Chondrocyte (in vitro differentiated cells): ENCODE measurements at places on chromosomes 4 and X. TPM values are rescaled to one million over a fixed set of nuclear protein-coding genes. Genes with fewer than 3 reads are reported as not detected.

GRCh38 chrX:48689208-48689920 lies 5.8 kb downstream of the WAS start:
- H3K27ac ChIP-seq, result no peak overlapping the region
- DNase-seq, result no peak
- no peaks in the 10 kb centered on the region for H3K4me1 ChIP-seq
- no peak overlapping the region for H3K4me3 ChIP-seq
- H3K36me3 ChIP-seq, result no peaks in the 10 kb centered on the region

DNA sequence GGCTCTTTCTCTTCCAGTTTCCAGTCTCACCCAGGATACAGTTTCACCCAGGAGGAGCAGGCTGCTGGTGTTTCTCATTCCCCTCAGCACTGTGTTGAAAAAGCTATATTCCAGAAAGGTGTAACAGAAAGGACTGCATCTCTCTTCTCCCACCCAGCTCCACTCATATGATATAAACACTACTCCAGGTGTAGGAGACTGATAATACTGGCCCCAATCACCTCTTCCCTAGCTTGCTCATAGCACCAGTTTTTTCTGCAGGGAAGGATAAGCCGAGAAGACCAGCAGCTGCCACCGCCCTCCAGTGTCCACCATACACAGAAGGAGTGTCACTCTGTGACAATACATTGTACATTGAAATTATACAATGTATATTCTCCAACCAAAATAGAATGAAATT lies 105.5 kb upstream of the STK26 start:
- no peak overlapping the region for H3K4me3 ChIP-seq
- H3K4me1 ChIP-seq, result no peaks in the 10 kb centered on the region
- H3K27me3 ChIP-seq, result peaks cover 7% of the 10 kb centered on the region
- DNase-seq, result no peak

The TLR10 gene
- not detected in 3 replicates for total RNA-seq

The ETDA gene
- total RNA-seq, result not detected in 3 replicates

The SPATA18 gene
- 17.9 to 18.7 TPM (median 18.6 TPM) in 3 replicates for total RNA-seq

The EDA gene
- total RNA-seq, result 0.65 to 1.1 TPM (median 0.85 TPM) in 3 replicates

DNA sequence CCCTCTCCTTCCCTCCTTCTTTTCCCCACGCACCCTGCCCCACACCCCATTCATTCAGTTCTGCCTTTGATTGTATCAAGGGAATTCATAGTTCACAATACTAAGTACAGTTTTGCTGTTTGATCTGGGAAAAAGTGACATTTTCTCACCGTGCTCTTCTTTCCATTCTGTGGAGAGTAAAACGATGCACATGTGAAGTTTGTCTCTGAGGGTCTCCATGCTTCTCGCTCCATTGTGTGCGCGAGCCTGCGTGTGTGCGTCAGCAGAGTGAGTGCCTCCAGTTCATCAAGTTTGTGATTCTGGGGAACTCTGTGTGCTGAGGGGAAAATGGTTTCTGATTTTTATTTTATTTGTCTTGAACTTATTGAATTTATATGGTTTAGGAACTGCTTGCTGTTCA lies 1.9 kb downstream of the STK26 start:
- peaks cover 23% of the 10 kb centered on the region for H3K4me1 ChIP-seq
- H3K4me3 ChIP-seq, result peak overlapping the region; percentile 59
- H3K36me3 ChIP-seq, result no peaks in the 10 kb centered on the region
- H3K27ac ChIP-seq, result no peak overlapping the region
- H3K27me3 ChIP-seq, result no peaks in the 10 kb centered on the region

DNA sequence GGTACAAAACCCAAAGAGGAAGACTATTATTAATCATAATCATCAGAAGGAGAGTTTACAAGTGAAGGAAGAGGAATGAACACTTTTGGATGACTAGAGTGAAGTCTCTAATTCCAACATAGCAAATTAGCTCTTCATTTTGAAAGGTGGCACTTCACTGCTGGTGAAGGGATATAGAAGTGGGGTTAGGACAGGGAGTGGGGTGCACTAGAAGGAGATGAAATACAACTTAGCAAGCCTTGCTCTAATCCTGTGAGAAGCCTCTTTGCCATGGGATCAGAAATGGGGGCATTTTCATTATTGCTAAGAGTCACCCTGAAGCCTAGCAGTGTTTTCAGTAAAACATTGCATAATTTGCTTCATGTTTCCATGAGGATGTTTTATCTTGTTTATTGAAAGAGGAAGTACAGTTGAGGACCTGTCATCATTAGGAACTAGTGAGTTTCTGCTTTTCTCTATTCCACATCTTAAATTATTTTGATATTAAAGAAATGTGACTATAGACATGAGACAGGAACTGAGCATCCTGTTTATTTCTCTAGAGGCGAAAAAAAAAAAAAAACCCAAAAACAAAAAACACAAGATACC lies 9.3 kb upstream of the GRPR start:
- peaks cover 1% of the 10 kb centered on the region for H3K27me3 ChIP-seq
- peaks cover 28% of the 10 kb centered on the region for H3K4me1 ChIP-seq
- DNase-seq, result no peak
- peaks cover 2% of the 10 kb centered on the region for H3K36me3 ChIP-seq

- no peaks in the 10 kb centered on the region for H3K4me1 ChIP-seq
- no peak for DNase-seq
- H3K27me3 ChIP-seq, result no peaks in the 10 kb centered on the region
Measured at GRCh38 chrX:12489341-12489740, 301.9 kb upstream of the PRPS2 start.

The ARHGAP6 gene
- 0.48 to 1.7 TPM (median 1.5 TPM) in 3 replicates for total RNA-seq

- no peak overlapping the region for H3K4me3 ChIP-seq
- no peak overlapping the region for H3K27ac ChIP-seq
- peaks cover 4% of the 10 kb centered on the region for H3K27me3 ChIP-seq
- DNase-seq, result no peak
- peaks cover 2% of the 10 kb centered on the region for H3K36me3 ChIP-seq
Measured at GRCh38 chr4:177229331-177229730, 80.3 kb upstream of the NEIL3 start.

DNA sequence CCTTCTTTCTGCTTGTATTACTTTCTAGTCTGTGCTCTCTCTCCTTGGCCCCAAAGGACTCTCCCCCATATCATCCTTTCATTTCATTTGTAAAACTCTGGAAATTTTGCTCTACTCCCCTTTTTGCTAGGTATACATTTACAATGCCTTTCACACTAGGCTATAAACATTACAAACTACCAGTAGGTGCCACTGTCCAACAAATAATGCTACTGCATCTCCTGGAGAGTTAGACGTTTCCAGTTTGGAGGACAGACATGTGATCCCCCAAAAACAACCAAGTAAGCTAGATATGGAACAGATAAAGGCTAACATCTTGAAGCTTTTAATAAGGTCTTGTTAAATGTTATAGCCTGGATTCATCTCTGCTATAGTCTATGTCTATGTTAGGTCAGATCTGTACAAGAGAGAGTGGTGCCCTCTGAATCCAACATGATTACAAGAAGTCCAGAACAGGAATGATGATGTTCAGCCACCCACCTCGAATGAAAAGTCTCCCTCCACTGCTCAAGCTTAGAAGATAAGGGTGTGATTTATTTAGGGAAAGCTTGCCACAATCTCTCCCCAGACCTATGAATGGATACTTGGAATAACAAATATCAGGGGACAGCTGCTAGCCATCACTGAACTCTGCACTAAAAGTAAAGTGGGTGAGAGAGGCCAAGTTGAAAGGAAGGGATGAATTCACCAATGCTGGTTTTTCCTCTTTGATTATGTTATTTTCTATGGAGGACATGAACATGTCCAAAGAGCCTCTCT lies 14.3 kb downstream of the CBR4 start:
- no peak overlapping the region for H3K4me3 ChIP-seq
- no peak for DNase-seq
- no peak overlapping the region for H3K27ac ChIP-seq
- H3K36me3 ChIP-seq, result peaks cover 5% of the 10 kb centered on the region
- H3K27me3 ChIP-seq, result no peaks in the 10 kb centered on the region

GRCh38 chrX:136531951-136532350 lies at the start of gene VGLL1:
TSS of gene VGLL1 (plus strand) at chrX:136532215. CDS start at chrX:136536021, 3,806 bp downstream.
- H3K4me3 ChIP-seq, result no peak within 1 kb of the TSS
- no peak for DNase-seq
- no peaks in the 10 kb centered on the region for H3K4me1 ChIP-seq
- peaks cover 8% of the 10 kb centered on the region for H3K27me3 ChIP-seq
- no peaks in the 10 kb centered on the region for H3K36me3 ChIP-seq

The EMCN gene
- total RNA-seq, result 0.19 TPM in 1 of 3 replicates, not detected in the others

- peaks cover 35% of the 10 kb centered on the region for H3K36me3 ChIP-seq
- no peak for DNase-seq
- no peak overlapping the region for H3K4me3 ChIP-seq
- H3K4me1 ChIP-seq, result peaks cover 47% of the 10 kb centered on the region
- H3K27ac ChIP-seq, result peak overlapping the region; percentile 68
Measured at GRCh38 chr4:7838136-7838782, 101.4 kb downstream of the AFAP1 start.

- H3K36me3 ChIP-seq, result no peaks in the 10 kb centered on the region
- no peak for DNase-seq
- peak overlapping the region; percentile 69 for H3K27ac ChIP-seq
- peaks cover 3% of the 10 kb centered on the region for H3K27me3 ChIP-seq
- peak overlapping the region; percentile 68 for H3K4me3 ChIP-seq
- peaks cover 11% of the 10 kb centered on the region for H3K4me1 ChIP-seq
Measured at GRCh38 chrX:1336948-1337779, 579 bp downstream of the IL3RA start.

- peak overlapping the region; percentile 66 for H3K4me3 ChIP-seq
- peaks cover 8% of the 10 kb centered on the region for H3K4me1 ChIP-seq
- peaks cover 14% of the 10 kb centered on the region for H3K27me3 ChIP-seq
- no peak overlapping the region for H3K27ac ChIP-seq
- DNase-seq, result no peak
Measured at GRCh38 chr4:186104890-186105646, 564 bp downstream of the FAM149A start.

DNA sequence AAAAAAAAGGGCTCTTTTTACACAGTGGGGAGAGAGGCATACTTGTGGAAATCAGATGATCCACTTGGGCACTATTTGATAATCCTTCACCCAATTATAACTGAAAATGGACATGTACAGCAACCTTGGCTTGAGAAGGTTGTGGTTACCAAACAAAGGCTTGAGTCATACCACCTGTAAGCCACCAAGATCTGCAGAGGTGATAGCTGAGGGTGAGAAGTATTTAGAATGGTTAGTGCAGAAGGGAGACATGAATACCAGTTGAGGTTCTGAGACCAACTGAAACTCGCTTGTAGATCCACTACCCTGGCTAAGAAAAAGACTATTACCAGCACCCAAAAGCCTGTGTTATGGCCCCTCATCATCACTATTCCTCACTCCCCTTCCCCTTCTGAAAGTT lies 614.0 kb downstream of the STIM2 start:
- H3K4me1 ChIP-seq, result no peaks in the 10 kb centered on the region
- peaks cover 4% of the 10 kb centered on the region for H3K27me3 ChIP-seq
- no peak overlapping the region for H3K27ac ChIP-seq
- DNase-seq, result no peak

DNA sequence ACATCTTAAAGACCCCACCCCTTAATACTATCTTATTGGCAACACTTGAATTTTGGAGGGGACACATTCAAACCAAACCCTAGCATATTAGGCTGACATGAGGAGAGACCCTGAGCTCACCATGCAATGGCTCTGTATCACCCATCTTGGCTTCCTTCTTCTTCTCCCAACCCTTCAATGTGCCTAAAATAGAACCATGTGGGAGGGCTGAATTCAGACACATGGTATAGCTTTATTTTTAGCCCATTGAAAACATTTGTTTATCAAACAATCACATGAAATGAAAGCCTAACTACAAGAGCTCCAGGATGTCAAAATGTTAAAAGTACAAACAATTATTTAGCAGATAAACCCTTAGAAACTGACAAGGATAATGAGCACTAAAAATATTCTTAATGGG lies 81.6 kb downstream of the RASL11B start:
- no peak overlapping the region for H3K4me3 ChIP-seq
- H3K27me3 ChIP-seq, result no peaks in the 10 kb centered on the region
- no peaks in the 10 kb centered on the region for H3K36me3 ChIP-seq
- peaks cover 10% of the 10 kb centered on the region for H3K4me1 ChIP-seq
- no peak overlapping the region for H3K27ac ChIP-seq
- DNase-seq, result no peak

GRCh38 chr4:93461541-93461940 lies 367.0 kb upstream of the ATOH1 start:
- H3K36me3 ChIP-seq, result no peaks in the 10 kb centered on the region
- no peak overlapping the region for H3K4me3 ChIP-seq
- no peaks in the 10 kb centered on the region for H3K4me1 ChIP-seq
- H3K27ac ChIP-seq, result no peak overlapping the region
- no peak for DNase-seq

DNA sequence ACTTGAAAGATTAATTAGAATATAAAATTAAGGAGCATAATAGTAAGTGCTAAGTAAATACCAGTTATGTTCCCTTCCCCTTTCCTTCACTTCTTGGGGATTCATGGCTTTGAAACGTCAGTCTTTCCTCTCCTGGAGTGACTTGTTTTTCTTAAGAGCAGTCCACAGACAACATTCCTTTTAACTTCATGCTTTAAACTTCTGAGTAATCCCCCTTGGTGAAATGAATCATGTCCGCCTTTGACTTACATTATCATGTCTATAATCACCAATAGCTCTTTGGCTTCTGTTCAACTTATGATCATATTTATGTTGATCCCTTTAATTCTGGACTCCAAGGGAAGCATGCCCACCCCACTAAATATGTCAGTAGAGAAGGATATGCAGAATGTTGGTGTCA lies 1012.1 kb upstream of the SLIT2 start:
- H3K27me3 ChIP-seq, result no peaks in the 10 kb centered on the region
- H3K4me3 ChIP-seq, result no peak overlapping the region
- H3K4me1 ChIP-seq, result peaks cover 3% of the 10 kb centered on the region
- no peak overlapping the region for H3K27ac ChIP-seq

The OTUD4 gene
- 27.7 to 35.4 TPM (median 29.6 TPM) in 3 replicates for total RNA-seq

DNA sequence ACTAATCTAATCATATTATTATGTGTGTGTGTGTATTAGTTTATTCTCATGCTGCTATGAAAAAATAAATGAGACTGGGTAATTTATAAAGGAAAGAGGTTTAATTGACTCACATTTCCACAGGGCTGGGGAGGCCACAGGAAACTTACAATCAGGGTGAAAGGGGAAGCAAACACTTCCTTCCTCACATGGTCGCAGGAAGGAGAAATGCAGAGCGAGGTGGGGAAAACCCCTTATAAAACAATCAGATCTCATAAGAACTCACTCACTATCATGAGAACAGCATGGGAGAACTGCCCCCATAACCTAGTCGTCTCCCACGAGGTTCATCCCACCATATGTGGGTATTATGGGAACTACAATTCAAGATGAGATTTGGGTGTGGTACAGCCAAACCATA lies 190.9 kb upstream of the TAPT1 start:
- DNase-seq, result no peak
- H3K4me1 ChIP-seq, result peaks cover 11% of the 10 kb centered on the region
- H3K36me3 ChIP-seq, result peaks cover 4% of the 10 kb centered on the region
